ENCODE measurements at places on chromosomes 4 and X.

DNA sequence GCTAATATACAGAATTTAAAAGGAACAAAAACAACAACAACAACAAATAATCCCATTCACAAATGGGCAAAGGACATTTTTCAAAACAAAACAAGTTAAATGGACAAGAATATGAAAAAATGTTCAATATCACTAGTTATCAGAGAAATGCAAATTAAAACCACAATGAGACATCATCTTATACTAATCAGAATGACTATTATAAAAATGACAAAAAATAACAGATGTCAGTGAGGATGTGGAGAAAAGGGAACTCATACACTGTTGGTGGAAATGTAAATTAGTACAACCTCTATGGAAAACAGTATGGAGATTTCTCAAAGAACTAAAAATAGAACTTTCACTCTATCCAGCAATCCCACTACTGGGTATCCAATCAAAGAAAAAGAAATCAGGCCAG is 92.6 kb downstream of the KIT start:
- no peak for DNase-seq

- no peak for DNase-seq
Observed at GRCh38 chrX:71396576-71396975, 30.4 kb downstream of the TAF1 start.

DNA sequence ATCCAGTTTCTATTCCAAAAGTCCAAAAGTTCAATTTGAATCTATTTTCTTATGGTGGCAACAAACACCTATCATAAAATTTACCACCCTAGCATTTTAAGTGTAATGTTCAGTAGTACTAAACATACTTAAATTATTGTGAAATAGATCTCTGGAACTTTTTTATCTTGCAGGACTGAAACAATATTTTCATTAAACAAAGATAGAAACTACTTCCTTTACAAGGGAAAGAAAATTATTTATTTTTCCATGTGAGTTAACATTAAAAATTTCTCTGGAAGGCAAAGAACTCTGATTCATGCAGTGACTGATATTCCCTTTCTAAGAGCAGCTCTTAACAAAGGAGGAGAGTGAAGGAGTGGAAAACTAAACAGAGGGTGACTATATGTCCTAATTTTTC is 40.2 kb downstream of the ADH7 start:
- DNase-seq = no peak

DNA sequence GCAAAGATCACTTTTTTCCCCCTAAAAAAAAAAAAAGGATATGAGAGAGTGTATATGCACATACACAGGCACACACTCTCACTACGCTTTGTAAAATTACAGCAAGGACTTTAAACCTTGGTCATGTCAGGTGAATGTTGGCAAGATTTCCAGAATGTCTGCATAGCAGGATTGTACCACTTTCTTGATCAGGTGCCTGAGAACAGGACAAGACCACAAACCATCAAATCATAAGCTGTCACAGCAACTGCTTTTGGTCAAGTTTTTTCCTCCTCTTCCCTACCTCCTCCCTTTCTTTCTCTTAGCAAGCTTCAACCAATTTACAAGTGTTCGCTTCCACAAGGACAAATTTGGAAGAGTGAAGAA is 15.3 kb downstream of the PPARGC1A start:
- no peak for DNase-seq

DNA sequence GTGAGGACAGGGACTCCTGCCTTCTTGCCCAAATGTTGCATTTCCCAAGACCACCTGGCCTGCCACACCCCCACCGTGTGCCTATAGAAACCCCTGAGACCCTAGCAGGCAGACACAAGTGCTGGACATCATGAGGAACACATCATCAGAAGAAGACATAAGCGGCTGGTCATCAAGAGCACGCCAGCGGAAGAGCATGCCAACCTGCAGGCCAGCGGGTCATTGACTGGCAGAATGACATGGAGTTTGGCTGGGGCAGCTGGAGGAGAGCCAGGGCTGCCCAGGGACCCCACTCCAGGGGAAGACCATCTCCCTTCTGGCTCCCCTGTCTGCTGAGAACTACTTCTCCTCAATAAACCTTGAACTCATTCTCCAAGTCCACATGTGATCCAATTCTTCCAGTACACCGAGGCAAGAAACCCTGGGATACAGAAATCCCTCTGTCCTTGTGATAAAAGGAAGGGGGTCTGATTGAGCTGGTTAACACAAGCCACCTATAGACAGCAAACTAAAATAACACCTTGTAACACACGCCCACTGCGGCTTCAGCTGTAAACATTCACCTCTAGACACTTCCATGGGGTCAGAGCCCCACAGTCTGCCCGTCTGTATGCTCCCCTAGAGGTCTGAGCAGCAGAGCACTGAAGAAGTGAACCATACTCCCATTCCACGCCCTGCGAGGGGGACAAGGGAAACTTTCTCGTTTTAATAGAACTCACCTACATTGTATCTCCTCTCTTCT is 164.8 kb upstream of the EMCN start:
- no peak for DNase-seq

DNA sequence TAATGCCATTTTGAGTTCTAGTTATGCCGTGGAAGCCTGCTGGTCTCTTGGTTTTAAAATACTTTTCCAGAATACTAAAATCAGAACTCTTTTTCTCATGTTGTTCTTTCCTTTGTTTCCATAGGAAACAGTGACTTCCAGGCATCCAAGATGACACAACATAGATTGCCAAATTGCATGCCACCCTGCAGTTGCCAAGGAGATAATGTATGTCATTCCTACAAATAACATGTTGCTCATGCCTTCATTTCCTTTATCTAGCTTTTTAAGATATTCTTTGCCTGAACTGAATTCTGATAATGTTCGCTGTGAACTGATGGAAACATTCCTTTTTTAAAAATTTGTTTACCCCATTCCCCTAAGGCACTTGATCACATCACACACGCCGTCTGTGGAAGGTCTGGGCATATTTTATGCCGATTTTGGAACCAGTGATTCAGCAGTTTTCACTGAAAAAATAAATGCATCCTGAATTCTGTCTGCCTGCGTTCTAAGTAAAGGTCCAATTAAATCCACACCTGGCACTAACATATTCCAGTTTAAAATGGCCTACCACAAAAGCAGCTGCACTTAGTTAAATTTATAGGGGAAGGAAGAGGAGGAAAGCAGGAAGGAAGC is 38.0 kb upstream of the COX7B2 start:
- DNase-seq = no peak

- no peak for DNase-seq
Observed at GRCh38 chr4:1928356-1929239, 57.4 kb downstream of the NSD2 start.

GRCh38 chr4:148044912-148045352 is 313.0 kb downstream of the ARHGAP10 start:
- DNase-seq = no peak

DNA sequence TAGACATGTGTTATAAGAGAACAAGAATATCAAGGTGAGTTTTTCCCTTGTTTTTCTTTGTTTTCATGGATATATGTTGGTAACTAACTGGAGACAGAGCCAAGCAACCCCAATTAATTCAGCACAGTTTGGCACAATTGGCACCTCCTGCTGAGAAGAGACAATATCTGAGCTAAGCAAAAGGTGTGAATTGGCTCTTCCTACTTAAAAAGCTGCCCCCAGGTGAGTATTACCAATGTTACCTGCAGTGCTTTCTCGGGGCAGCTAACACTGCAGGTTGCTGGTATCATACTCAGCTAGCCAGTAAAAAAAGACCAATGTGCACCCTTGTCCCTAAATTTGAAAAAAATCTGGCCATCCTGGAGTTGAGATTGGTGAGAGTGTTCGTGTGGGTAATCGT is 871.2 kb upstream of the TENM3 start:
- DNase-seq = no peak

DNA sequence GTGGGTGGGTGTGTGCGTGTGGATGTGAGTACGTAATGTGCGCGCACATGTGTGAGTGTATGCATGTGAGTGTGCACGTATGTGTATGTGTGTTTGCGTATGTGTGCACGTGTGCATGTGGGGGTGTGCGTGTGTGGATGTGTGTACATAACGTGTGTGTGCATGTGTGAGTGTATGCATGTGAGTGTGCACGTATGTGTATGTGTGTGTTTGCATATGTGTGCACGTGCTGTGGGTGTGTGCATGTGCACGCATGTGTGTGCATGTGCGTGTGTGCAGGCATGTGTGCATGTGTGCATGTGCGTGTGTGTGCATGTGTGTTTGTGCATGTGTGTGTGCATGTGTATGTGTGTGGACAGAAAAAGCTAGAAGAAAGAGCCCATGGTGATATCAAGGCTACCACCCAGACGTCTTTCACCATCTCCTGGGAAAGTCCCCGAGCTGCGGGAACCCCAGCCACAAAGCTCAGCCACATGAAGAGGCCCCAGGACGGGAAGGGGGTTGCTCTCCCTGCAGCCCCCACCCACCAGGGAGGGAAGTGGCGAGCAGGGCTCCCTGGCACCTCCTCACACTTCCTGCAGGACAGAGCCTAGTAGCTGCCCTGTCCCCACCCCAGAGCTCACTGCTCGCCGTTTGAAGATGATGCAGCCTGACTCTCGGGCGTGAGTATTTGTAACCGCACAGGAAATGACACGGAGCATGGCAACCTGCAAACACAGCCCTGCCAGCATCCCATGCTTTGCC is 108.3 kb downstream of the DCTD start:
- DNase-seq = no peak
